Activated CD8-positive, alpha-beta memory T cell treated with anti-CD3 and anti-CD28 coated beads for 48 hours (primary cell): ENCODE measurements at places on chromosomes 2 and 18.

DNA sequence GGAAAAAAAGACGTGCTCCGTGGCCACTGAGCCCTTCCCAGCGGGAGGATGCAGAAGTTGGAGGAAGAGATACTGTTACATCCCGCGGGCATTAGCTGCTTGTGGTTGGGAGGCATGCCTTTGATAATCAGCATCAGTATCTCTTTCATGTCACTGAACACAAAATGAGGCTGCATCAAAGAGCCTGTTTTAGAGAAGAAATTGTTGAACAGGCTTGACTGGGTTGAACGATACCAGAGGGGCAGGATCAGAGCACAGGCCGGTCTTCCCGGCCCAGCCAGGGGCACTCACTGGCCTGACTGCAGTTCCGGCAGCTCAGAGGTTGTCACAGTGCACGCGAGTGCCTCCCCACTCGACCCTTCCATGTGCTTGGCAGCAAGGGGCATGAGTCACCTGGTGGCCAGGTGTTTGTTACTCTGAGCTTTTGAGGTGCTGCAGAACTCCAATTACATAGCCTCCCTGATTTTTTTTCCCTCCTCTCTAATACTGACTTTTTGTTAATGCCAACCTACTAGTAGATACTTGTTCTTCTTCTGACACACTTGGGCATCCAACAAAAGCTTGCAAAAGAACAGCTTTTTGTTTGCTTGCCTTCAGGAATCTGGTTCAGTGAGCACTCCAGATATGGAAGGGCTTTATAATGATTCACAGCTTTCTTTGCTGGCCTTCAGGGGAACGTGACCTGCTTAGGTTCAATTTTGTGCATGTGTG, 121.6 kb downstream of the VAPA start:
- no peak for DNase-seq

DNA sequence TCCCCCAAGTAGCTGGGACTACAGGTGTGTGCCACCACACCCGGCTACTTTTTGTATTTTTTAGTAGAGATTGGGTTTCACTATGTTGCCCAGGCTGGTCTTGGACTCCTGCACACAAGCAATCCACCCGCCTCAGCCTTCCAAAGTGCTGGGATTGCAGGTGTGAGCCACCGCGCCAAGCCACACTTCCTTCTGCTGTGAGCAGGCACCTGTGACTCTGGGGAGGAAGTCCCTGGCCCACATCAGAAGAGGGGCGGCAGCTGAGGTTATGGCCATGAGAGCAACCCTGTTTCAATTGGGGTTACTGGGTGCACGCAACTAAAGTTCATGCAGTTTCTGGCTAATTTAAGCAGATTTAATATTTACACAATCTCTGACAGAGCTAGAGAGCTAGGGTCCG, 91.0 kb downstream of the PLB1 start:
- DNase-seq = no peak

- DNase-seq = no peak
These were observed 26.1 kb downstream of the COLEC12 start for GRCh38 chr18:474416-474815.

DNA sequence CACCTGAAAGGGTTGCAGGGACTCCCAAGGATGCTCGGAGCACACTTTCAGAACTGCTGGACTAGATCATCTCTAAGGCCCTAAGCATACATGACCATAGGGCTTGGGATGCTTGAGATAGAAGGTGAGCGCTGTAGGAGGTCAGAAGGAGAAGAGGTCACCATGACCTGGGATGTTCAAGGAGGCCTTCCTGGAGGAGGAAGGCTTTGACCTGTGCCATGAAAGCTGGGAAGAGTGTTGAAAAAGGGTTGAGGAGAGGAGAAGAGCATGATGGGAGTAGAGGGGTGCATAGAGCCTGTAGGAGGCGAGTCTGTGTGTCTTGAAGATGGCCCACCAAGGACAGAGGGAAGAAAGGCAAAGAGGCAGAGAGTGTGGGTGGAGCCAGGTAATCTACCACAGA, 222.4 kb downstream of the LOXHD1 start:
- no peak for DNase-seq

- DNase-seq = no peak
These were observed 119.9 kb downstream of the HNMT start for GRCh38 chr2:138084206-138084605.

DNA sequence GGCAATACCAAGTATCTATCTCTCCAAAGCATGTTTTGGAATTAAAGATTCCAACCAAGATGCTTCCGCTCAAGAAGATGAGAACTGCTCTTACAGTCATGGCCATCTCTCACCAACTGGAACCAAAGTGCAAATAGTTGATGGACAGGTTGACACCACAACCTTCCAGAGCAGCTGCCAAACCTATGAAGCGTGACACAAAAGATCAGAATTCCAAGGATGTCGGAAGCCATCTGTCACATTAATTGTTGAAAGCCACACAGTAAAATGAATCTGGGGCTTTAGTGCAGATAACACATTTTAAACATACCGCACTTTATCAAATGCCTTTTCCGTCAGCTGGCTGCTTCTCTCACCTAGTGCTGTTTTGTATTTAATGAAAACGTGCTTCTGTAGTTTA, 195.7 kb downstream of the CDH20 start:
- DNase-seq = no peak

DNA sequence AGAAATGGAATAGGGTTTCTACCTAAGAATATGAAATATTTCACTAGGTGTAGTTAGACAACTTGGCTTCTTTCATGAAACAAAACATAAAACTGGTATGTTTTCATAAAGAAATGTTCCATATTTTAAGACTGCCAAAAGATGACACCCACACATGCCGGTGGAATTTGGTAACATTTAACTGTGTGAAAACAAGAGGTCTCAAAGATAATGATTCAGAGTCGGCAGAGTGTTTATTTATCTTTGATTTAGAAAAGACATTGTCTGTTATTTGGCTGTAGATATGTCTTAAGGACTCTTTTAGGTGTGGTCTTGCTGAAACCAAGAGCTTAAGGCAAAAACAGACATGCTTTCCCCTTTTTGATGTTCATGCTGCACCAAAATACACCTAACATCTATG, 63.5 kb upstream of the FN1 start:
- no peak for DNase-seq

DNA sequence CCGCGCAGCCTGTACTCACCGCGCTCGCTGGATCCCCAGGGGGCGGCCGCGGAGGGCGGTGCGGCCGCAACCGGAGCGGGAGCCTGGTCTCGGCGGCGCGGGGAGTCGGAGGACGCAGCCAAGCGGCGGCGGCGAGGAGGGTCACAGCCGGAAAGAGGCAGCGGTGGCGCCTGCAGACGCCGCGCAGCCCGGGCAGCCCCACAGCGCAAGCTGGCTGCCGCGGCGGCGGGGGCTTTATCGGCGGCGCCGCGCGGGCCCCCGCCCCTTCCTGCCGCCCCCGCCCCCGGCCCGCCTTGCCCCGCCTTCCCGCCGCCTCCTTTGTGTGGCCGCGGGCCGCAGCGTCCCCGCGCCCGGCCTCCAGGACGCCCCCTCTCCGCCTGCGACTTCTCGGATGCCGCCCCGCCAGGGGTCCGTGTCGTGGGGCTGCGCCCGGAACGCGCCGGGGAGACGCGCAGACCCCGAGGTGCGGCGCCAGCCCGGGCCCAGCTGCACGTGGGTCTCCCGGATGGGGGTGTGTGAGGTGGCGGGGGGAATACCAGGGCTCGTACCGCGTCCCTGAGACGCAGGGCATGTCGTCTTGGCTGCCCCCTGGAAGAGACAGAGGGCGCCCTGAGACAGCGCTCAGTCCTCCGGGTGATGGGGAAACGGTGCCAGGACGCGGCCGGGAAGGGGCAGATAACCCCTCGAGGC, at the start of gene SERPINE2:
TSS of gene SERPINE2 (minus strand) at position 207 of the 690 bp plus-strand sequence. CDS start 37,386 bp downstream, outside the sequence.
- peak; percentile 50 for DNase-seq

- DNase-seq = no peak
These were observed 63.2 kb downstream of the CCBE1 start for GRCh38 chr18:59633961-59634485.

DNA sequence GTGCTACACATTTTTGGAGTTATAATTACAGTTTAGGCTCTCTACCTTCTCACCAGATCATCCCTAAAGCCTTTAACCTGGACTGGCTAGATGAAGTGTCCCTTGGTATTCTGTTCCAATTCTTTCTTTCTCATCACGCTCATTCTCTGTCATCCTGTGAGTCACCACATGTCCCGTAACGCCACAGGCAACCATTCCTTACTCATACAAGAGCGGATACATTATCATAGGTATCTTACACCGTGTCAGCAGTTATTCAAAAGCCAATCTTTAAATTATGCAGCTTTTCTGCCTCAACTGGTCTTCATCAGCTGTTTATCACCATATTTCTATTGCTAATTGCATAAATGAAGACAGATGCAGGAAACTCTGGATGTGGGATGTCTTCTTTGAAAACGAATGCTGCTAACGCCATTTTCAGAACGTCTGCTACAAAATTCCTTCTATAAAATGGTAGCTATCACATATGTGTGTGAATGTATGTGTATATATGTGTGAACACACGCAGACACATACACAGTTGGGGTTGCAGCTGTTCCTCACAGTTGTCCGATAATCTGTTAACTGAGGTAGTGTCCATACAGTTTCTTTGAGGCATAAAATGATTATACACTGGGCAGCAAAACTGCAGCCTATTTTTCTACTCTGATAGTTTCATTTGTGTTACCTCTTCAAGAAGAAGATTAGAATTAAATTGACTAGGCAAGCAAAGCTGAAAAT, 47.9 kb downstream of the EML6 start:
- DNase-seq = no peak

DNA sequence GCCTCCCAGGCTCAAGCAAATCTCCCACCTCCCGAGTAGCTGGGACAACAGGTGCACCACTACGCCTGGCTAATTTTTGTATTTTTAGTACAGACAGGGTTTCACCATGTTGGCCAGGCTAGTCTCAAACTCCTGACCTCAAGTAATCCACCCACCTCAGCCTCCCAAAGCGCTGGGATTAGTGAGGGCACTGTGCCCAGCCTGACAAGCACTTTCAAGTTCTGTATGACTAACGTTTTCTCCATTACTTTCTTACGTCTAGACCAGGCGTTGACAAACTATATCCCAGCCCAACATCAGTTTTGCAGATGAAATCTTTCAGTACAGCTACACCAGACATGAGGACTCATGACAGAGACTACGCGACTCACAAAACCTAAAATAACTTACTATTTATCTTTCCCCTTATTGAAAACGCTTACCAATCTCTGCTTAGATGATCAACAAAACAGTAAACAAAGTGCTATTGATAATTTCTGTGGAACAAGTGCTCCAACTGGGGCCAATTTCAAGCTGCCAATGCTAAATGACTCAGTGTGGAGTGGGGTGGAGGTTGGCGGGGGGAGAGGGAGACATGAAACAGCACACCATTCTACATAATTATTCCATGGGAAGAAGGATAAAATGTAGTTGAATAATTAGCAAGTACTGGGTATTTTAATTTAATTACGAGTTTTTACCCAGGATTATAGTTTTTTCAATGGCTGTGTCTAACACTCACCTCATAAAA, 59.1 kb downstream of the SAP130 start:
- no peak for DNase-seq

GRCh38 chr2:104818264-104818663, 35.7 kb upstream of the POU3F3 start:
- DNase-seq = no peak

DNA sequence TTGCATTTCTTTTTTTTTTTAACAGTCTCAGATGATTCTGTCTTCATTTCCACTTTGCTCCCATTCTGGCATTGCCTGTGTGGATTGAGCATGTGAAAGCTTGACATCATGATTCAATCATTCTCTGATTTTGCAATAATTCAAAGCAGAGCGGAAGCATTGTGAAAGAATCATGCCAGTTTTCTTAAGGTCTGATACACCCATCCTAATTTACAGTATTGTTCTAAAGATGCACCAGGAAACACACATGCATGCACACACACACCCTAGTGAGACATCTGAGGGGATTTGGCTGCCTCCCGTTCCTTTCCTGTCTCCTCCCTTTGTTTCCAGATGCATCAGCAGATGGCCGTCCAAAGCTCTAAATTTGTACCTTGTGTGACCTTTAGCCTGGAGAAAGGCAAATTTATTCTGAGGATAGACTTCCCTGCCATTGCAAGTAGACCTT, 97.3 kb downstream of the FMNL2 start:
- DNase-seq = no peak

DNA sequence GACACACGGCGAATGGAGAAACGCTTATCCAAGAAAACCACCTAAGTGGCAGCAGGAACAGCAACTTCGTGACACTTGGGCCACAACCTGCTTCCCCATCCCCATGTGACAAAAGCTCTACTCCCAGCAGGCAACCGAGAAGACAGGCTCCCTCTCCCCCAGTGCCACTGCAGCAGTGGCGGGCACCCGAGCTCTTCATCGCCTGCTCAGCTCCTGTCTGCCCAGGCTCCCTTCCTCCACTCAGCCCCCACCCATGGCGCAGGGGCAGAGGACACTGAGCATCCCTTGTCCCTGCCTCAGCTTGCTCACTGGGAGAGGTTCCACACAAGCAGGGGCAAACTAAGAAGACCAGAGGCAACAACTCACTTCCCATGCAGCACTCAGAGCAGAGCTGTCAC, 22.9 kb downstream of the SLC66A2 start:
- no peak for DNase-seq

DNA sequence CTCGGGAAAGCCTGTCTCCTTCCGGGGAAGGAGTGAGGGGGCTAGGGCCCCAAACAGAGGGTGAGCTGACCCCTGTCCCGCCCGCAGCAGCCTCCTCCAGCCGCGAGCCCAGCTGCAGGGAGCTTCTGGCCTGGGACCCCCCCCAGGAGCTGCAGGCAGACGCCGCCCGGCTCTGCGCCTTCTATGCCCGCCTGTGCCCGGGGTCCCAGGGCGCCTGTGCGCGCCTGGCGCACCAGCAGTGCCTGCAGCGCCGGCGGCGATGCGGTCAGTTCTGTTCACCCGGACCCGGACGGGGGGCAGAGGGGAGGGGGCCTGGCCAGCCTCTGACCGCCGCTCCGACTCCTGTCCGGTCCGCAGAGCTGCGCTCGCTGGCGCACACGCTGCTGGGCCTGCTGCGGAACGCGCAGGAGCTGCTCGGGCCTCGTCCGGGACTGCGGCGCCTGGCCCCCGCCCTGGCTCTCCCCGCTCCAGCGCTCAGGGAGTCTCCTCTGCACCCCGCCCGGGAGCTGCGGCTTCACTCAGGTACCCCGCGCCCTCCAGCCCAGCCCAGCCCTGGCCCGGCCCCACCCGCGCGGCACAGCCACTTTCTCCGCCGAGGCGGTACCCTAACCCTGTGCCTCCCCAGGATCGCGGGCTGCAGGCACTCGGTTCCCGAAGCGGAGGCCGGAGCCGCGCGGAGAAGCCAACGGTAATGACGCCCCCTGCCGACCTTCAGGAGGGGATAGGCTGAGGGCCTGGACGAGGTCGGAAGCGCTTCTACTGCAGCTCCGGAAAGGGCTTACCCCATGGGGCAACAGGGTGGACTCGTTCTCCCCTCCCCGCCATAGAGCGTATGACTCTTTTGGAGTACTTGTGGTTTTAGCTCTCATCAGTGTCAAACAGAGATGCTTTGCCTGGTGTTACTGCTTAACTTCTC, 2.0 kb upstream of the CHRND start:
- peak; percentile 19 for DNase-seq

DNA sequence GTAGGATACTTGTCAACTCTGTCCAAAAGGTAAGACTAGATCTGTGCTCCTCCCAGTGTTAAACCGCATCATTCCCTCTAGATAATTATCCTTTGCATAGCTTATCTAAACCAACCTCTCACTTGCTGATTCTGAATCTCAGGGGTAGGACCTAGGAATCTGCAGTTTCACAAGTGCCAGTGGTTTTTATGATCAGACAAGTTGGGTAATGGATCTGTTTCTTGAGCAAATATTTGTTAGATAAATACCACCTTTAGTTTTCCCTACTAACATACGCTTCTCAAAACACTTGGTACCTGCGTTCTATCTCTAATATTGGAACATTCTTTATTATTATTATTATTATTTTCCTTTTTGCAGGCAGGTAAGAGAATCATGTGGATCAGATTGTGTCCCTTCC, 439.9 kb downstream of the PTPRM start:
- DNase-seq = no peak
